Foreskin keratinocyte (primary cell): ENCODE measurements at places on chromosomes 7 and 10.

DNA sequence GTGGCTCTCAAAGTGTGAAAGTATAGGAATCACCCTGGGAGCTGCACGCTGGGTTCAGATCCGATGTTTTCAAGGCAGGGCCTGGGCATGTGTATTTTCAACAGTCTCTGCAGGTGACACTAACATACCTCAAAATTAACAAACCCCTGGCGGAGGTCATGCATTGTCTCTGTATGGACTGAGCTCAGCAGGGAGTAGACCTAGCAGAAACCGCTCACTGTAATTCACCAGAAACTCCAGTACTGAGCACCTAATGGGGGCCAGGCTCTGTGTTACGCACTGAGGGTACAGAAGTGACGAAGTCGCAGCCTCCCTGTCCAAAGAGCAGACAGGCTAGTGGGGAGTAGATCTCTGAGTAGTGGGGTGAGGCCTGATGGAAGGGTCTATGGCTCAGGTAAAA is 5.6 kb downstream of the STRA8 start:
- DNase-seq = no peak

- no peak for DNase-seq
Measured at GRCh38 chr7:134605978-134606923, 40.4 kb upstream of the BPGM start.

DNA sequence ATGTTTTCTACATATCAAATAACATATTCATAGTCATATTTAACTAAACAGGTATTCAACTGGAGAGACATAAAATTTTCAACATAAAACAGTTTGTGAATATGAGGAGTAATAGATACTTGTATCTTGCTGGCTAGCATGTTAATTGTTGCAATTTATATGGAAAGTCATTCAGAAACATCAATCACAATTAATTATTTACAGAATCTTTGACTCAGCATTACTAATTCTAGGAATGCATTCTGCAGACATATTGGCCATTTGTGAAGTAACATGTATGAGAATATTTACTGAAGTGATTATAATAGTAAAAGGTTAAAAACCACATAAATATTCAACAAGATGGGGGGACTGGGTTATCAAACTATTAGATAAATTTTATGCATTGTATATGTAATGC is 203.7 kb downstream of the TSPAN12 start:
- no peak for DNase-seq

GRCh38 chr7:140239653-140239935 is 62.8 kb upstream of the KDM7A start:
- DNase-seq = no peak
